ENCODE measurements at places on chromosomes 11 and 22.

DNA sequence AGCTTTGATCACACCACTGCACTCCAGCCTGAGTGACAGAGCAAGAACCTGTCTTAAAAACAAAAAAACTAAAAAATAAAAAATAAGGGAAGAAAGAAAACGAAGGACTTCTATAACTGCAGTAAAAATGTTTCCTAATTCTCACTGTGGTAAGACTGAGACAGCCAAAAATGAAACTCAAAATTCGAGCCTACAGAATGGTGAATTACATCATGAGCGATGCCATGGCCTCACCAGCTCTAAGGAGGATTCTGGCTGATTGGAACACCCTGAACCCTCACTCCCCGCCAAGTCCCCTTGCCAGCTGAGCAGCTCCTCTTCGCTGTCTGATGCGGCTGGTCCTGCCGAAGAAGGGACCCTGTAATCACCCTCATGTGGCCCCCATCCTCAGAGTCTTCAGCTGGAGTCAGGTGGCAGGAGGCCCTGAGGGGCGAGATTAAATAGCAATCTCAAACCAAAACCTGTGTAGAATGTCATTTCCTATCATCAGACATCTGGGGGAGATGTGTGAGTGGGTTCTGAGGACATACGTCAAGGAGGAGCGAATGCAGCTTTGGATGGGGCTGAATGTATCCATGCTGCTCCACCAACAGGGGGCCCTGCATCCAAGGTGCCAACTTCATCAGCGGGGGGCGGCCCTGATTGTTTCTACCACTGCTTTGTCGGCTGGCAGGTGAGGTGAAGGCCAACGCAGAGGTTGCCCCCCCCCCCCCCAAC, 29.2 kb downstream of the PDGFB start:
- no peak for DNase-seq

DNA sequence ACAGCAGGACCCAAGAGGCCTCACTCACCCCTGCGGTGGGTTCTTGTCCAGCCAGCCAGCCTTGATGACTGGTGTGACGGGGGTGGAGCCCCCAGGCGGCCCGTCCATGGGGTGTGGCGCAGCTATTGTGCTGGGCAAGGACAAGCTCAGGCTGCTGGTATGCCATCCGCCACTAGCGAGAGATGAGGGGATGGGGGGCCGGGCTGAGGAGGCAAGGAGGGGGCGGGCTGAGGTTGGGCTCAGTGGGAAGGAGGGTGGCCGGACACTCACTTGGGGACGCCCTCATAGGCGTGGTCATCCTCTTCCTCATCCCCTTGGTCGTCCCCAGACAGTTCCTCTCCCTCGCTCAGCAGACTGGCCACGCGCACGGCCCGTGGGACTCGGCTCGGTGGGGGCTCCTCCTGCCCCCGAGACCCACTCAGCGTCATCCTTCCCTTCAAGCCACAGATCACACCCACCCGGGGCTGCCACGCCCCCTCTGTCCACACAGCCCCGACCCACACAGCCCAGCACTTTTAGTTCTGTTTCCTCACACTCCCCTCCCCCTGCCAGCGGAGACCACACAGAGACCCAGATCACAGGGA, 38.0 kb upstream of the PDE2A start:
- no peak for DNase-seq

- DNase-seq = peak; percentile 30
These were observed 87.0 kb downstream of the CSNK2A3 start for GRCh38 chr11:11265994-11266606.

DNA sequence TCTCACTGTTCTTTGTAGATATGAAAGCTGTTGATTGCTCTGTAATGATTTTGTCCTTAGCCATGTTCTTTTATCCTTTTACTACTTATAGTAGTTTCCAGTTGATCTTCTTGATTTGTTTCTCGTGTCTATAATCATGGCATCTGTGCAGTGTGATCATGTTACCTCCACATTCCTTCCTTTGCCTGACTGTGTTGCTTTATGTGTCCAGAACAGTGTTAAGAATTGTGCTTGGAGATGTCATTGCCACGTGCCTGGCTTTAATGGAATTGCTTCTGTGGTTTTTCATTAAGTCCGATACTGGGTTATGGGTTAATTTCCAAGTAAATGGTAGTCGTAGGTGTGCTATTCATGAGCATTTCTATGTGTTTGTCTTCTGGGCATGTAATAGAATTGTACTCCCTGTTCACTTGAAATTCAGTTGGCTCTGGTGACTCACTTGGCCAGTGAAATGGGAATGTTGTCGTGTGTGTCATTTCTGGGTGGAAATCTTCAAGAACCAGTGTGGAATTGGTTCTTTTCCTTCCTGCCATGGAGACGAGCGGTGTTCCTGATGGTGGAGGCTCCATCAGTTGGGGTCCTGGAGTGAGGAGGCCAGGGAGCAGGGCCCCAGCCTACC, 6.8 kb downstream of the GTSE1 start:
- no peak for DNase-seq

DNA sequence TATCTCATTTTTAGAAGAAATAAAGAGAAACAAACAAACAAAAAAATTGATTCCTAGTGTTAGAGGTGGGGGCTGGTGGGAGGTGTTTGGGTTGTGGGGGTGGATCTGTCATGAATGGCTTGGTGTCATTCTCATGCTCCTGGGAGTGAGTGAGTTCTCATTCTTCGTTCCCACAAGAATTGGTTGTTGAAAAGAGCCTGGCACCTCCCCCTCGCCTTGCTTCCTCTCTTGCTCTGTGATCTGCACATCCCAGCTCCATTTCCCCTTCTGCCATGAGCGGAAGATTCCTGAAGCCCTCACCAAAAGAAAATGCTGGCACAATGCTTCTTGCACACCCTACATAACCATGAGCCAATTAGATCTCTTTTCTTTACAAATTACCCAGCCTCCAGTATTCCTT, 277.8 kb downstream of the ST3GAL4 start:
- no peak for DNase-seq

GRCh38 chr11:35160902-35161597, 22.1 kb downstream of the CD44 start:
- DNase-seq = no peak

GRCh38 chr11:129643031-129643721, 172.5 kb upstream of the TMEM45B start:
- DNase-seq = no peak

GRCh38 chr22:26658671-26659478, 1.5 kb downstream of the MIAT start:
- peak; percentile 70 for DNase-seq

GRCh38 chr11:34633990-34634693, 13.2 kb downstream of the EHF start:
- peak; percentile 19 for DNase-seq

DNA sequence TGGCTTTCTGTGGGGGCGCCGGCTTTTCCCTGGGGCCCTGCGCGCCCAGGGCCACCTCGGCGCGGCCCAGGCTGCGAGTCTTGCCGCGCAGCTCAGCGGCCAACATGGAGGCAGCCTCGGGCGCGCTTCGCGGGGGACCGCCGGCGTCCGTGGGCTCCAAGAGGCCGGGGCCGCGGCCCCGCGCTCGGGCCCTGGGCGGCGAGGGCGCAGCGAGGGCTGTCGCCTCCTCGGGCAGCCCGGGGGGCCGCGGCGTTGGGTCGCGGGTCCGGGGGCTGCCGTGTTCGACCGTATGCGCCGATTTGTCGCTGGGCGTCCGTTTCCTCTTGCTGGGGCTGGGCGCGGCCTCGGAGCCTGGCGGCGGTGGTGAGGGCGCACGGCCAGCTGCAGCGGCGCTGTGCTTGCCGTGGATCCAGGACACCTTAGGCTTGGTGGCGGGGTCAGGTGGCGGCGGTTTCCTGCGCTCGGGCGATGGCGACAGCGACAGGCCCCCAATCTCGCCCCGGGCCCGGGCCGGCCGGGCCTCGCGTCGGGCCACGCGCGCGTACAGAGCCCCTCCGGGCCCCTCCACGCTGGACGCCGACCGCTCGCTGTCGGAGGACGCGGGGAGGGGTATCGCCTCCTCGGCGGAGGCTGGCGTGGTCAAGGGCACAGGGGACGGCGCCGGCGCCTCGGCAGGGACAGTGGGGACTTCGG, 11.9 kb downstream of the SCARF2 start:
- no peak for DNase-seq

DNA sequence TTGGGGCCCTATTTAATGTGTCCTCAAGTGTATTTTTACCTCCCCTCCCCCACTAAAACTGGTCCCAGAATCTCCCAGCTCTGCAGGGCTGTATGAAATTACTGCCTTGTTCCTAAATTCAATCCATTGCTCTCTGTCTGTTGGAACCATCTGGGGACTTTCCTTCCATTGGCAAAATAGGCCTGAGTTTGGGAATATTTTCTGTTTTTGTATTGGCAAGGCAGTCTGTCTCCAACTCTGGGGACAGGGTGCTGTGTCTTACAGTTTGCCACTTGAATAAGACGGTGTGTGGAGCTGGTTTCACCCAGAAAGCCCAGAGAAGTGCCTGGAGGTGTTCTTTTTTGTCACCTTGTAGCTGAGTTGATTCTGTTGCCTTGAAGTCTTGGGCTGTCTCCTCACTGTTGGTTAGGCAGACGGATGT, 1.3 kb downstream of the PACS1 start:
- no peak for DNase-seq

GRCh38 chr11:31798554-31799434, 12.3 kb downstream of the PAX6 start:
- no peak for DNase-seq

DNA sequence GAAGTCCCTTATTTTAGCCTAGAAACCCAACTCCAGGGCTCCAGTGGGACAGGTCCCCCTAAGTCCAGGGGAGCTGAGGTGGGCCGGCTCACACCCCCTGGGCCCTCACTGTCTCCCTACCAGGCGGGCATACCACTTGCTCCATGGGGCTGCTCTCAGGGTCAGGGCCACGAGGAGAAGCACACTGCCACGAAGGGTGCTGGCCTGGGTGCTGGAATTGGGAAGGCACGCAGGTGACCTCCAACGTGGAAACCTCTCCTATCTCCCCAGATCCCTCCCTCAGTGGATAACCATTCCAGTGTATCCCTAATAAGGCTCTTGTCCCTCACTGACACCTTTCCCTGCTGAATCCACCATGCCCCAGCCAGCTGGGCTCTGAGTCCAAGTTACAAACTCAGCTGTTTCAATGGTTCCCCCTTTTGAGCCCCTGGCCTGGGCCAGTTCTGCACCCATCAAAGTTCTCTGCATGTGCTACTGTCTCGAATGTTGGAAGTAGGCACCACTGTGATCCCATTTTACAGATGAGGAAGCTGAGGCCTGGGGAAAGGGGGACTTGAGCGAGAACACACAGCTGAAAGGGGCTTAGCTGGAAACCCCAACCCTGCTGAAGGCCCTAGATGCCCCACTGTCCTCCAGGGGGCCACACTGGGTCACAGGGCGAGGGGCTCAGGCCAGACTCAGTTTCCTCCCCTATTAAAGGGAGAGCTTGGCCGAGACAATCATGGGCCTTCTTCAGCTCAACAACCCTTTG, 1.5 kb downstream of the SHISAL1 start:
- no peak for DNase-seq

- DNase-seq = peak; percentile 91
These were observed 1.6 kb downstream of the NCAM1 start for GRCh38 chr11:112962579-112963367.

- no peak for DNase-seq
These were observed 338.8 kb downstream of the CTTN start for GRCh38 chr11:70736937-70737640.

GRCh38 chr11:71169313-71169712, 83.1 kb downstream of the SHANK2 start:
- DNase-seq = no peak

DNA sequence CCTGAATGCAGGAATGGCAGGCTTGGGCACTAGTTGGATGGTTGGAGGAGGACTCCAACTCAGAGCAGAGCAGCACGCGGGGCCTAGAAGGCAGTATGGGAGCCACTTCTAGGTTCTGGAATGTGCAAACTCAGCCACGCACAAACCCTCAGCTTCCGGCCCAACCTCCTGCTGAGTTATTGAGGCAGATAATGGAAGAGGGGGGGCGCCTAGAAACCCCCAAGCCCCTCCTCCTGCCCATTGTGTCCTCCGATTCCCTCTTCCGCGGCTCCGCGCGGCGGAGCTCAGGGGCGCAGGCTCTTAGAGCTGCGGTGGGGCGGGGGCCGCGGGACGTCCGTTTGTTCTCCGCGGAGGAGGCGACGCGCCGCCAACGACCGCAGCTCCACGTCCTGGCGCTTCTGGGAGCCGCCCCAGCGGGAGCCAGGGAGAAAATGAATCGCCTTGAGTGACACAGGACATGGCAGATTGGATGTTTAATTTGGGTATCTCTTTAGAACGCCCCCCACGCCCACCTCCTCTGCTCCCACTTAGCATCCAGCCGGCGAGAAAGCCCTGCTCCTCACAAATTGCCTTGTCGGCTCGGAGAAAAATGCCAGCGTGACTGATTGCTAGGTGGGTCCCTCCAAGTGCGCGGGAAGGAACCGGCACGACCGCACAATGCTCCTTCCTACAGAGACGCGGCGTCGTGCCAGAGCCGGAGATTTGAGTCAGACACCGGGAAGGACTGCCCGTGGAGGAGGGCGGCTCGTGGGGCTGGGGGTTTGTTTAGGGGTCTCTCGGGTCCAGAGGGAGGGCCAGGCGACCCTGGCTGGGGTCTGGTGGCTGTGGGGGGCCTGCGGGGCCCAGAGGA, 144.6 kb downstream of the NECTIN1 start:
- DNase-seq = peak; percentile 61

DNA sequence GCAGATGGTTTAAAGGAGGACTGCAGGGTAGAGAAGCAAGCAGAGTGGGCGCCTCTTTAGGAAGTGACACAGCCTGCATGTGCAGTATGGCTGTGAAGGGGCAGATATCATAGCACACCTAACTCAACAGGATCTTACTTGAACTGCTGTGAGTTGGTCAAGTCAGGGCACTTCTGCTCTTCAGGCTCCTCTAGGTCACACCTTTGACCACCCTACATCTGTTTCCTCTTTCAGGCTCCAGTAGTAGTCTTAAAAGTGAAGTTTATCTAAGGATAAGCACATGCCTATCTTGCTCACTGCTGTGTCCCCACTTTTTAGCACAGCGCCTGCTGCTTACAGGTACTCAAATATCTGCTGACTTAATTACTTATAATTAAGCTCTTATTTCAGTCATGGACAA, 6.5 kb downstream of the MRPL16 start:
- no peak for DNase-seq

DNA sequence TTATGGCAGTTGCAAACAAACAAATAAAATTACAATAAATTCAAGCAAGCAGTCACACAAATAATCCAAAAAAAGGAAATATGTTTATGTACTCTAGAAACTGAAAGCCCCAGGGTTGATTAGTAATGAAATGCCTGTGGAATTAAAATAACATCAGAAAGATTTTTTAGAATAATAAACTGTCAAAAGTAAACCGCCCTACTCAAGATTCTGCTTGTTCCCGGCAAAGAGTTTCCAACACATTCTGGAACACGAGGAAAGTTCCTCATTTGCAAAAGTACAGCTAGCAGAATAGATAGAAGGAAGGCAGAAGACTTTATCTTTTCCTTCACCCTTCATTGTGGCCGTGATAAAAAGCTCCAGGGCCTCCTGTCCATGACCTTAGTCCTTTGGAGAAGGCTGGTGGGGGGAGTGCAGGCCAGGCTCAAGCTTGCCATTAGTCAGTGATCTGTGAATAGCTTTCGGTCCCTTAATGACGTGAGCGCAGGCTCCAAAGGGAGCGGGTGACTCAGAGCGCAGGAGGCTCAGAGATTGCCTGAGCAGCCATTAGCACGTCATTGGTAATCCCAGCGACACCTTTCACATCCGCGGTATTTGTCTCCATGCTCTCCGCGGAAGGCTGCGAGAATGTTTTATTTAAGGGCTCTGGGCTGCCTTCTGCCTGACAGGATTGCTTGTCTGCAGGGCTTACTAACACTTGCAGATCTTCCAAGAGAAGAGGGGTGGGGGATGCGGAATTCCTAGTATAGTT, 458.3 kb downstream of the METTL15 start:
- DNase-seq = no peak

GRCh38 chr11:33266393-33267215, 9.4 kb downstream of the HIPK3 start:
- DNase-seq = no peak

All from NCI-H2081 (cell line).